Trophoblast cell (in vitro differentiated cells and primary cell): ENCODE measurements at places on chromosomes 5 and 9.

- DNase-seq, result no peak
These were observed 169.4 kb downstream of the CD180 start for GRCh38 chr5:67027171-67027570.

GRCh38 chr9:114006931-114007691 lies 71.0 kb downstream of the AMBP start:
- no peak for DNase-seq

GRCh38 chr9:135809166-135809565 lies 98.2 kb downstream of the CAMSAP1 start:
- DNase-seq, result no peak

- no peak for DNase-seq
These were observed 55.0 kb downstream of the MEF2C start for GRCh38 chr5:88827997-88828396.

DNA sequence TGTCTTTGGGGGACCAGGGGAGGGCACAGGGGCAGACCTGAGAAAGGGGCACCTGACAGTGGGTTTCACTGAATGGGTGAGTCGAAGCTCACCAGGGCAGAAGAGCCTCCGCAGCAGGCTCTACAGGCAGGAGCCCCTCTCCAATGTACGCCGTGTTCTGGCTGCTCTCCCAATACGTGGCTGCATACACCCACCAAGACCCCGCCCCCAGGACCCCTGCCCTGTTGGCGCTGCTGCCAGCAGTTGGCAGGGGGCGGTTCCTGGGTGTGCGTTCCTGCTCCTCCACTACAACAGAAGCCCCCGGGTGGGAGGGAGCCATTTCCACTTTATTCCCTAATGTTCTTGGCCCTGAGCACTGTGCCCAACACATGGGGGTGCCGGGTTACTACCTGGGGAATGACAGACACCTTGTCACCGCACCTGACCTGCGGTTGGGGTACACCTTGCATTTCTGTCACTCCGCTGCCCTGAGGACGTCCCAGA lies 30.3 kb downstream of the SARDH start:
- no peak for DNase-seq
